ENCODE measurements at places on chromosomes 1 and 21.

DNA sequence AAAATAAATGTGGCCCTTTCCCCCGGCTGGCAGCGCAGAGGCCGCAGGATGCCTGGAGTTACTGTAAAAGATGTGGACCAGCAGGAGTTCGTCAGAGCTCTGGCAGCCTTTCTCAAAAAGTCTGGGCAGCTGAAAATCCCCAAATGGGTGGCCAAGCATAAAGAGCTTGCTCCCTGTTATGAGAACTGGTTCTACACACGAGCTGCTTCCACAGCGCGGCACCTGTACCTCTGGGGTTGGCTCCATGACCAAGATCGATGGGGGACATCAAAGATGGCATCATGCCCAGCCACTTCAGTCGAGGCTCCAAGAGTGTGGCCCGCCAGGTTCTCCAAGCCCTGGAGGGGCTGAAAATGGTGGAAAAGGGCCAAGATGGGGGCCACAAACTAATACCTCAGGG is 95.9 kb downstream of the LRIG2 start:
- no peak for DNase-seq

- no peak for DNase-seq
Observed at GRCh38 chr1:241079047-241079446, 278.0 kb downstream of the RGS7 start.

DNA sequence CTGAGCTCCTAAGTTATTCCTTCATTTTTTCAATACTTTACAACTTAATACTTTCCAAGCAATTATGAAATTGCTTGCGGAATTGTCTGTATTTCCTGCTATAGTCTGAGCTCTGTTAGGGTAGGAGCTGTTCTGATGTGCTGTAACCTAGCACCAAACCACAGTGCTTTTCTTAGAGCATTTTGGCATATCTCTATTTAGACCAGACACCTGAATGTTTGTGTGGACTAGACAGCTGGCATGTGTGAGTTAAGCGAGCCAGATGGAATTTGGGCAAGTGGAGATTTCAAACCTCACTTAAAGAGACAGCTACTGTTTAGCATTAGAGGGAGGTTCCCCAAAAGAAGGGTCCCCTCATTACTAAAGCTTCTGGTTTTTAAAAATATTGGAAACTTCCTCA is 106.1 kb downstream of the RWDD3 start:
- DNase-seq, result no peak

DNA sequence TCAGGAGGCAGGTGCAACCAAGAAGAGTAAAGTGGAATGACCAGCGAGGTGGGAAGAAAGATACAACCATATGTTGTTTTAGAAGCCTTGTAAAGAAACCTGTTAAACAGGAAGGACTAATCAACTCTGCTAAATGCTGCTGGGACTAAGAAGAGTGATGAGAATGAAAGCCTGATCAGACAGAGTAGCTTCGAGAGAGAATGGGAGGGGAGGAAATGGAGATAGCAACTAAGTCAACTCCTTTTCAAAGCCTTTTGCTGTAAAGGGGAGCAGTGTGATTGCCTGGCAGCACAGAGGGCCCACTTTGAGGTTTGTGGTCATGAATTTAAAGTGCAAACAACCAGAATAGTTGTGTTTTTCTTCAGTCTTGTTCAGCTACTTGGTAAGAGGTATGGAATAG is 31.4 kb downstream of the SLC30A7 start:
- DNase-seq, result peak; percentile 15

DNA sequence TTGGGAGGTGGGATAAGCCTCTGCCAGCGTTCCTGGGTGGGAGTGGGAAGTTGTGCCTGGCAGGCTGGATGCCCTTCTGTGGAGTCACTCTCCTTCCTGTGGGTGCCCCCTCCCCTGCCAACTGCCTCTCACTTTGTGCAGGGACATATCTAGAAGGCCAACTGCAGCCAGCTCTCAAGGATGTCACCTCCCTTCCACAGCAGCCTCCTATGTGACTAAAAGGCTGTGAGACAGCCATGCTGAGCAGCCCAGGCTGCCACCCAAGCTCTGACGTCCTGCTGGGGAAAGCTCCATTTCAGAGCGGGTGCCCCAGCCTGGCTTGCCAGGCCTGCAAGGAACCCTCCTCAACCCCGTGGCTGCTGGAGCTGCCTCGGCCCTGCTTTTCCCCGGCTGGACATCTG is 19.6 kb upstream of the SLC26A9 start:
- DNase-seq, result no peak

- DNase-seq, result no peak
Observed at GRCh38 chr21:44734026-44734745, 22.8 kb upstream of the TSPEAR start.

DNA sequence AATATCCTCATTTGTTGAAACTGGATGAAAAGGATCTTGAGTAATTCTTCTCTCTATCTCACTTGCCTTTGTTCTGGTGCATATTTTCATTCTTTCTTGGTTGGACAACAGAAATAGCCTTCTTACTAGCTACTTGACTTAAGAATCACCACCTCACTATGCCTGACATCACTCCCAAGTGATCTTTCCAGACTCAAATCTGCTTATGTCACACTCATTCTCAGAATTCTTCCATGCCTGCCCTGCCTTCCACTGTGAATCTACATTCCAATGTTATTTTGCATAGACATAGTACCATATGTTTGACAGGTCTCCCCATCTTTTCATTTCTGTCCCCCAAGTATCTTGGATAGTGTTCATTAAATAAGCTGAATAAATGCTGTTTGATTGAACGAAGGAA is 78.5 kb upstream of the DPYD start:
- no peak for DNase-seq

DNA sequence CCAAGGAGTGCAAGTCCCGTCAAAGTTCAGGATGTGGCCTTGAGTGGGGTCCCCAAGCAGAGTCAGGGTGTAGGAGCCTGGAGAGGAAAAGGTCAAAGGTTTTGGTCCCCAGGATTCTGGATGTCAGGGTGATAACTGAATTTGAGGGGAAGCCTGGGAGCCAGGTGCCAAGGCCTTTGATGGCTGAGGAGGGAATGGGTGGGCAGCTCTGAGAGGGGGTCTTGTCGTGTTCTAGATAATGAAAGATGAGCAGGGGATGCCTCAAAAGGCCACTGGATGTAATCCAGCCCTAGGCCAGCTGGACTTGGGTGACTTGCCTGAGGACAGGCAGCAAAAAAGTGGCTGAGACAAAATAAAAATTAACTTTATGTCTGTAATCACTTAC is 27.5 kb upstream of the KCNA2 start:
- no peak for DNase-seq

DNA sequence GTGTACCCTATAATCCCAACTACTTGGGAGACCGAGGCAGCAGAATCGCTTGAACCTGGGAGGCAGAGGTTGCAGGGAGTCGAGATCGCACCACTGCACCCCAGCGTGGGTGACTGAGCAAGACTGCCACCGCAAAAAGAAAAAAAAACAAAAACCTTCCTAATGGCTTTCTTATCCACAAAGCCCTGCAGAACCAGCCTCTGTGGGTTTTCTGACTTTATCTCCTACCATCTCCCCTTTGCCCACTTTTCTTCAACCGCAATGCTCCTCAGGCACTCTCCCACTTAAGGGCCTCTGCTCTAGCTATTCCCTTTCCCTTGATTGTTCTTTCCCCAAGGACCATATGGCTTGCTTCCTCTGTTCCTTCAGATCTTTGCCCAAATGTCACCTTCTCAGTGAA is 67.9 kb upstream of the PUM1 start:
- no peak for DNase-seq

DNA sequence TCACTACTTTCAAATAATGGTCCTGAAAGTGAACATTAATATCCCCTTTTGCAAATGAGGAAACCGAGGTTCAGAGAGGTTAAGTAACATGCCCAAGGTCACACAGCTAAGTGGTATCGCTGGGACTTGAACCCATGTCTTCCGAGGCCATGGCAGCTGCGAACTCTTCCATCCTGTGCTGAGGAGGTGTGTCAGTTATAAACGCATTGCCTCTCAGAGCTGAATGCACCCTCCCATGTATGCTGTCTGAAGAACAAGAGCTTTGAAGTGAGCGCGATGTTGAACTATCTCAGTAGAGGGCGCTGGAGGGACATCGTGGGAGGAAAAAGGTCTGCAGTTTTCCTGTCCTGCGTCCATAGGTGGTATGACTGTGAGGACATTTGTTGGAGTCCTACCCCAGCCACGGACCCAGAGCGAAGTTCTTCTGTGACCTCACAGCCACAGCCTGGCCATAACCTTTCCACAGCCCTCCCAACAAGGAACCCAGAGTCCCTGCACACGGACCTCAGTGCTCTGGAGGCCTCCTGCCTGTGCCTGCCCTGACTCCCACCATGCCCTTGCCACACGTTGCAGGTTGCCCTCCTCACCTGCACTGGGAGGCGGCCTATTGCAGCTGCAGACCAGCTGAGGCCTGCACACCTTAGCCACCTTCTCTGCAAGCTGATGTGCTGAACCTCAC is 7.5 kb downstream of the MYOC start:
- peak; percentile 48 for DNase-seq

- DNase-seq, result no peak
Observed at GRCh38 chr1:112509005-112509659, 367 bp downstream of the WNT2B start.

- no peak for DNase-seq
Observed at GRCh38 chr1:231519166-231519565, 9.3 kb upstream of the TSNAX start.
